Calu3 (cell line): ENCODE measurements at places on chromosomes 1 and 21. TPM values are rescaled to one million over a fixed set of nuclear protein-coding genes. Genes with fewer than 3 reads are reported as not detected.

AMY1A gene
- total RNA-seq, result not detected in 2 replicates

GRCh38 chr1:153533689-153534201, 2.0 kb downstream of the S100A6 start:
- H3K4me1 ChIP-seq, result peaks cover 55% of the 10 kb centered on the region
- H3K27ac ChIP-seq, result peak overlapping the region; percentile 77
- H3K36me3 ChIP-seq, result peaks cover 64% of the 10 kb centered on the region
- no peaks in the 10 kb centered on the region for H3K27me3 ChIP-seq

KLHDC8A gene
- not detected in 2 replicates for total RNA-seq

DNA sequence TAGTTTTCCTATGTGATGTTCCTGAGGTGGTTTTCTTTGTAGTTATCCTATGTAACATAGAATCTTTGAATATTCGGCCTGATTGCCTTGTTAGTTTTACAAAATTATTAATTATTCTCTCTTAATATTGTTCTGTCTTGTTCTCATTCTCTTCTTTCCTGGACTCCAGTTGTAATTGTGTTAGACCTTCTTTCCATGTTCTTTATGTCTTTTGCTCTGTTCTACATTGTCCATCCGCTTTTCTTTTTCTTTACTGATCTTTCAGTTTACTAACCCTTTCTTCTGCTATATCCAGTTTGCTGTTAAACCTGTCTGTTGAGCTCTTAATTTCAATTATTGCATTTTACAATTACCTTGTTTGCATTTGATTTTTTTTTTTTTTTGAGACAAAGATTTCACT, 89.3 kb downstream of the PEX14 start:
- DNase-seq, result no peak
- H3K27ac ChIP-seq, result no peak overlapping the region
- no peak overlapping the region for H3K4me3 ChIP-seq
- H3K4me1 ChIP-seq, result peaks cover 19% of the 10 kb centered on the region
- no peaks in the 10 kb centered on the region for H3K27me3 ChIP-seq

DNA sequence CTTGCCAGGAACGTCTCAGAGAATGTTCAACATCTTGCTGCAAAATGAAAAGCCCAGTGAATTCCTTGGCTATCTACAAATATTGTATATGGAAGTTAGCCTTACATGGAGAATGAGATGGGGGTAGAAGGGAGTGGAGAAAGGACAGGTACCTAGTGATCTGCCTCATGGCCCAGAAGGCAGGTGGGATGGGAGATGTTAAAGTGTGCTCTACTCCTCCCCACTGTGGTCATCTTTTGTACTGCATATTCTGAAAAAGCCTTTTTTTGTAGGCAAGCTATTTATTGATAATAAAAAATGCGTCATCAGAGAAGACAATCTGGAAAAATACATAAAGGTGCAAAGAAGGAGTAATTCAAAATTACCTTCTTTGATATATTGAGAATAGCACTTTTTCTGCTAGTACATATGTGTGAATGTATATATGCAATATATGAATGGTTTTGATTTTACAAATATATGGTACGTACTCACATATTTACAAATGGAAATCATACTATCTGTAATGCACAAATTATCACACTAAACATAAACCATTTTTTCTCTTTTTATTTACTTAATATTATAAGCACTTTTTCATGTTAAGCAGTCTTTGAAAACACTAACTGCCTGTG, 19.1 kb upstream of the SLC5A9 start:
- no peaks in the 10 kb centered on the region for H3K4me1 ChIP-seq
- peaks cover 32% of the 10 kb centered on the region for H3K27me3 ChIP-seq
- H3K27ac ChIP-seq, result no peak overlapping the region
- DNase-seq, result peak; percentile 50

DNA sequence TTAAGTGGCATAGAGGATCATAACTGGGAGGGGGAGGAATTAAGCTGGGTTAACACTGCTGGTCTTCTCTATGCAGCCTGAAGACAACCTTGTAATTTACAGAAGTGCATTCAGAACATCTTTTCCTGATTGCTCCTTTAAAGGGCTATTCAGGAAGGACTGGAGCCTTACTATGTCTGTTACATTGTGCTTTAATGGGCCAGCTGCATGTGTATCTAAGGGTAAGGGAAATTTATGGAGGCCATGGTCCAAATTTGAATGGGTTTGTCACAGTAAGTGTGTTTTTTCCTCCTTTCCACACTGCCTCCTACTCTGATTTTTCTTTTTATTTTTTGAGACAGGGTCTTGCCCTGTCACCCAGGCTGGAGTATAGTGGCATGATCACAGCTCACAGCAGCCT, 19.6 kb downstream of the C1orf21 start:
- no peak overlapping the region for H3K4me3 ChIP-seq
- H3K27me3 ChIP-seq, result no peaks in the 10 kb centered on the region
- peak overlapping the region; percentile 45 for H3K27ac ChIP-seq
- peaks cover 47% of the 10 kb centered on the region for H3K4me1 ChIP-seq
- DNase-seq, result no peak

GRCh38 chr1:47794530-47794929, 202.7 kb downstream of the TRABD2B start:
- no peak for DNase-seq
- no peaks in the 10 kb centered on the region for H3K36me3 ChIP-seq
- no peaks in the 10 kb centered on the region for H3K27me3 ChIP-seq
- H3K27ac ChIP-seq, result no peak overlapping the region
- H3K4me1 ChIP-seq, result no peaks in the 10 kb centered on the region

ZNF593OS gene
- not detected in 2 replicates for total RNA-seq

DNA sequence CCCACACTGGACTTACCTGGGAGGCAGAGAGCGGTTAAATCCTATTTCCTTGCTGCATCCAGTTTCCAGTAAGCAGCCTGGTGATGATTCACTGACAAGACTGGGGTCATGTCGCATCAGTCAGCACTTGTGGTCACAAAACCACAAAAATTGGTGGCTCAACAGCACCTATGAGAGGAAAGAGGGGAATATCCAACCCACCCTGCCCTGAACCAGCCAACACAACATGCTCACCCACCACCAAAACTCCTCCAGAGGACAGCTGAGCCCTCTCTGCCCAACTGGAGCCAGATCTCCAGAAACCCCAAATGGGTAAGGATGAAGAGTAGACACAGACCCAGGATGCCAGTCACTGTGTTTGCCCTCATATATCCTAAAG, 64.0 kb downstream of the CD46 start:
- H3K27ac ChIP-seq, result no peak overlapping the region
- no peak overlapping the region for H3K4me3 ChIP-seq
- H3K4me1 ChIP-seq, result peaks cover 10% of the 10 kb centered on the region
- no peak for DNase-seq
- peaks cover 50% of the 10 kb centered on the region for H3K36me3 ChIP-seq
- no peaks in the 10 kb centered on the region for H3K27me3 ChIP-seq

GRCh38 chr1:172254521-172255222, 165.8 kb upstream of the C1orf105 start:
- H3K4me3 ChIP-seq, result no peak overlapping the region
- no peaks in the 10 kb centered on the region for H3K27me3 ChIP-seq
- peaks cover 30% of the 10 kb centered on the region for H3K4me1 ChIP-seq
- DNase-seq, result peak; percentile 24
- H3K27ac ChIP-seq, result peak overlapping the region; percentile 32

- DNase-seq, result no peak
- H3K27me3 ChIP-seq, result peaks cover 100% of the 10 kb centered on the region
- peaks cover 12% of the 10 kb centered on the region for H3K4me1 ChIP-seq
- H3K4me3 ChIP-seq, result no peak overlapping the region
- H3K27ac ChIP-seq, result no peak overlapping the region
These were observed 99.5 kb upstream of the CSF3R start for GRCh38 chr1:36582066-36582755.

GRCh38 chr1:17599291-17599953, 59.9 kb downstream of the ARHGEF10L start:
- no peaks in the 10 kb centered on the region for H3K36me3 ChIP-seq
- no peak overlapping the region for H3K4me3 ChIP-seq

DNA sequence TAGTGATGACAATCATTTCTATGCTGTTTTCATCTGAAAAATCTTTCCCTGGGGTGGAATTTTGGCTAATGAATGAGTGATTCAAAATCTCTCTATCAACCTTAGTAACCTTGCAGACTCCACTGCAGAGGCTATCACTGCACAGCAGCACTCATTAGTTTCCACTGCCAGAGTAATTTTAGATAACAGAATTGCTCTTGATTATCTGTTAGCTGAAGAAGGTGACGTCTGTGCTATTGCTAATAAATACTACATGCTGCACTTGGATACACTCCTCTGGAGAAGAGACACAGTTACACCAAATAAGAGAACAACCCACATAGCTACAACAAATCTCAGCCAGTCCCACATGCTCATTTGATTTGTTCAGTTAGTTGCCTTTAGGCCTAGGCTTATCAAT, 1348.4 kb downstream of the NCAM2 start:
- no peak overlapping the region for H3K4me3 ChIP-seq
- no peaks in the 10 kb centered on the region for H3K27me3 ChIP-seq

SMPDL3B gene
- 9.7 and 13.0 TPM in 2 replicates for total RNA-seq

DNA sequence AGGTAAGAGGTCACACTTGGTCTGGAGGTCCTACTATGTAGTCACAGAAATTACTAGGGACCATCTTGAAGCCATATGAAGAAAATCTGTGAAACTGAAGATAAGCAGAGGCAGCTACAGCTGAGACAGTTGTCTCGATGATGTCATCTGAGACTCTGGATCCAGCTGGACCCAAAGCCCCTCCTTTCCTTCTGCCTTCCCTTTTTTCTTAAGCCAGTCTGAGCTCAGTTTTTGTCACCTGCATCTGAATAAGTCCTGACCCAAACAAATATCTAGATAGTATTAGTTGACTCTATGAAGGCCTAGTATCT, 143.3 kb downstream of the ETS2 start:
- H3K4me1 ChIP-seq, result no peaks in the 10 kb centered on the region
- DNase-seq, result no peak
- no peak overlapping the region for H3K27ac ChIP-seq
- H3K36me3 ChIP-seq, result no peaks in the 10 kb centered on the region
- H3K4me3 ChIP-seq, result no peak overlapping the region

- H3K4me3 ChIP-seq, result peak overlapping the region; percentile 90
- H3K27ac ChIP-seq, result peak overlapping the region; percentile 91
- peaks cover 47% of the 10 kb centered on the region for H3K36me3 ChIP-seq
- DNase-seq, result no peak
- no peaks in the 10 kb centered on the region for H3K27me3 ChIP-seq
- H3K4me1 ChIP-seq, result no peaks in the 10 kb centered on the region
These were observed 710 bp upstream of the PRPF3 start for GRCh38 chr1:150320667-150320978.

DNA sequence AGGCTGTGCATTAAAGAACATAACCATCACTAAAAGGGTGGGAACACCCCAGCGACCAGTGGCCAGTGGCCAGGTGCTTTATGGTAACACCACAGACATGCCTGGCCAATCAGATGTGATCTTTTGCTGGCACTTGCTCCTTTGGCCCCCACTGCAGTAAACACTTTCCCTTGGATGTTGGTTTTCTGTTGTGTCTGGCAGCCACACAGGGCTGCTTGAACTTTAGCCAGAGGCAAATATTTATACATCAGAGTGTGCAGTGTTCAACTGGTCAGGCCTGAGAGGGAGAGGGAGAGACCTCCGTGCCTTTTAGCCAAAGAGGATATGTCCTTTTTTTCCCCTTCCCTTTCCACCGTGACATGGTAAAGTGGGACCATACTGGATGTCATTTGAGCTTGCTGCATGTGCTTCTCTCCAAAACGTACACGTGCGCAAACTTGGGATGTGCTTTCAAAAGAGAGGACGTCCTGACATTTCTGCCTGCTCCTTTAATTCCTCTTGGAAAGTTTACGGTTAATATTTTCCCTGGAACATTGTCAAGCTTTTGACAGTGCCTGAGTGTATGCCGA, 101.2 kb downstream of the NFIA start:
- peak overlapping the region; percentile 93 for H3K27ac ChIP-seq
- peaks cover 7% of the 10 kb centered on the region for H3K36me3 ChIP-seq
- peaks cover 18% of the 10 kb centered on the region for H3K4me1 ChIP-seq

DNA sequence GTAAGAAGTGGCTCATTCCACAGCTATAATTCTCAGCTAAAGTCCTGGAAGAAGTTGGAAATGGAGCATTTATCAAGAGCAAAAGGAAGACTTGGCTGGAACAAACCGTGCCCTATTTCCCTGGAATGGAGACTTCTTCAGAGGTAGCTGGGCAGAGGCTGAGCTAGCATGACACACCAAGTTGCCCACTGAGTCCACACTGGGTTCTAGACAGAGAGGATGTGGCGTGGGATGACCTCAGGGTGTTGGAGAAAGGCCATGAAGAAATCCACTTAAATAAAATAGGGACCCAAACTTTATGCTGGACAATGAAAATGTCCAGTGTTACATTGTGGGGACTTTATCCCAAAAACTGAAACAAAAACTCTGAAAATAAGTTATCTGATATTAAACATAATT, 116.2 kb downstream of the KCNJ6 start:
- no peak overlapping the region for H3K4me3 ChIP-seq
- H3K4me1 ChIP-seq, result no peaks in the 10 kb centered on the region
- H3K27ac ChIP-seq, result no peak overlapping the region
- no peaks in the 10 kb centered on the region for H3K36me3 ChIP-seq
- H3K27me3 ChIP-seq, result peaks cover 65% of the 10 kb centered on the region

PTGFRN gene
- 29.4 and 44.6 TPM in 2 replicates for total RNA-seq

ERRFI1 gene
- 74.9 and 83.0 TPM in 2 replicates for total RNA-seq

PHLDA3 gene
- total RNA-seq, result 31.1 and 36.7 TPM in 2 replicates

GRCh38 chr1:76928522-76928921, 61.2 kb downstream of the ST6GALNAC5 start:
- H3K4me3 ChIP-seq, result no peak overlapping the region
- no peak for DNase-seq
- no peak overlapping the region for H3K27ac ChIP-seq
- no peaks in the 10 kb centered on the region for H3K36me3 ChIP-seq
- H3K4me1 ChIP-seq, result no peaks in the 10 kb centered on the region

GRCh38 chr1:162674034-162674608, 41.9 kb downstream of the DDR2 start:
- no peak overlapping the region for H3K27ac ChIP-seq
- DNase-seq, result no peak
- no peaks in the 10 kb centered on the region for H3K36me3 ChIP-seq
- H3K4me1 ChIP-seq, result peaks cover 9% of the 10 kb centered on the region
- no peak overlapping the region for H3K4me3 ChIP-seq

GRCh38 chr1:66436378-66437135, 97.4 kb upstream of the SGIP1 start:
- H3K4me1 ChIP-seq, result peaks cover 37% of the 10 kb centered on the region
- peak overlapping the region; percentile 24 for H3K27ac ChIP-seq
- no peaks in the 10 kb centered on the region for H3K36me3 ChIP-seq
- H3K27me3 ChIP-seq, result no peaks in the 10 kb centered on the region
- peak; percentile 48 for DNase-seq

PLXNA2 gene
- 16.2 and 21.9 TPM in 2 replicates for total RNA-seq

DNA sequence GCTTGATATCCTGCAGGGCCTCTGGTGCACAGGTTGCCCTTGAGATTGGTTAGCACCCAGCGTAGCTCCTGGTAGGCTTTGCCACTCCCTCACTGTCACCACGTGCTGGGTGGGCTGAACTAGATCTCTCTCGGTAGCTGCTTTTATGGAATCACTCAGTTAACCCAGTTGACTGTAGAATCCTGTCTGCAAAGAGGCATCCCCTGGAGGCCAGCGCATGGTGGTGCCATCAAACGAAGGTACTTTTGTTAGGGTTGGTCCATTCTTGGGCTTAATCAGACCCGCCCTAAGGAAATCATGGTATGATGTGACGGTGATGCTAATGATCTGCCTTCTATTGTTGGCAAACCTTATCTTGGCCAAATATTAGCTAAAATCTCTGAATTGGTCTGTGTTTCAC, 153.4 kb downstream of the GALNT2 start:
- no peak overlapping the region for H3K27ac ChIP-seq
- H3K36me3 ChIP-seq, result peaks cover 10% of the 10 kb centered on the region
- H3K27me3 ChIP-seq, result no peaks in the 10 kb centered on the region
- H3K4me1 ChIP-seq, result peaks cover 12% of the 10 kb centered on the region

EPHA8 gene
- not detected in 2 replicates for total RNA-seq

OPTC gene
- not detected in 2 replicates for total RNA-seq

MYOG gene
- not detected in 2 replicates for total RNA-seq

SMCP gene
- total RNA-seq, result not detected in 2 replicates
